Chondrocyte (in vitro differentiated cells): ENCODE measurements at places on chromosomes 12 and 14. TPM values are rescaled to one million over a fixed set of nuclear protein-coding genes. Genes with fewer than 3 reads are reported as not detected.

DNA sequence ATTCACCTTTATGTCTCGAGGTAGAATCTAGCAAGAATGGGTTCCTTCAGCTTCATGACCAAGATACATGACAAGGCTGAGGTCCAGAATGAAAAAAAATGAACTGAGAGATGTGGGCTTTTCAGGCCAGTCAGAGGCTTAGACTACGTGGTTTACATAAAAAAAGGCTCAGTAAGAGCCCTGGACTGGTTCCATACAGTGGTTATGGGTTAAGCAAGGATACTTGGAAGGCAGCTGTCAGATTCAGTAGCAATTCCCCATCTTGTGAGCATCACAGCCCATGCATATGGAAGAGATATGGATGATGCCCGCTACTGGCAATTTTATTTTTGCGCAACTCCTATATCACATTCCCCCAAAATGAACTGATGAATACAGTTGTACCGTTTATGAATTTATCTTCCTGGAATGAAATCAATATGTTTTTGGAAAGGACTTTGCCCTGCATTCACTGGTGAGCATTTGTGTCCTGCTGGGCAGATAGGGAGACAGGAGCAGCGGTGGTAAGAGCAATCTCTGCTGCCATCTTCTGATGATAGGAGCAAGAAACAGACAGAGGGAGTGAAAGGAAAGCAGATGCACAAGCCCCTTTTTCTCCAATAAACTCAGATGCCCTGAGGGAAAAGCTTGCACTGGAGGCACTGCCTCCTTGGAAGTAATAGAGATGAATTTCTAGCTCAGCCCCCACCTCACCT, 280.4 kb downstream of the GALC start:
- no peaks in the 10 kb centered on the region for H3K27me3 ChIP-seq
- no peaks in the 10 kb centered on the region for H3K4me1 ChIP-seq
- no peak overlapping the region for H3K4me3 ChIP-seq

DNA sequence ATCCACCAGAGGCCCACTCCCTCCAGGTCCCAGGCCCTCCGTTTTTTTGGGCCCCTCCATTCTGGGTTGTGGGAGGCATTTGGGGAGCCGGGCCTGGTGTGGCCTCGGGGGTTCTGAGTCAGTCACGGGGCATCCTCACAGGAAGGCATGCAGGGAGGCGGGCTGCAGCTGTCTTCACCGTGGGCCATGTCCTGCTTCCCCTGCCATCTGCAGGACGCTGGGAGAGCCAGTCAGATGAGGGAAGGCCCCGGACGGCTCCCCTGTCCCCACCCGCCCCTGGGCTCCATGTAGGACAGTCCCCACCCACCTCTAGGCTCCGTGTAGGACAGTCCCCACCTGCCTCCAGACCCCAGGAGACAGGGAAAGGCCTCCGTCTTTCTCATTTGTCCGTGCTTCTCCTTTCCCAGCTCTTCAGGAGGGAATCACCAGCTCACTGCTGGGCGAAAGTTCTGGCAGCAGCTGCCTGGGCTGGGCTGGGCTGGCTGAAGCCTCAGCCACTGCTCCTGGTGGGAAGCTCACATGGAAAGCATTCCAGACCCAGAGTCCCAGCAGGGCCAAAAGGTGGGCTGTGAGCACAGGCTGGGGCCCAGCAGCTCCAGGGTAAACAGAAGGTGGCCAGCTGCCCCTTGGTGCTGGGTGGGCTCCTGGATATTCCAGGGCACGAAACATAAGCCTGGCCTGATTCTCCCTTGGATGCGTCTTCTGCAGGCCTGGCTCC, 217.8 kb downstream of the KIF26A start:
- no peaks in the 10 kb centered on the region for H3K36me3 ChIP-seq
- H3K4me3 ChIP-seq, result no peak overlapping the region
- DNase-seq, result peak; percentile 75
- H3K27me3 ChIP-seq, result peaks cover 8% of the 10 kb centered on the region

DNA sequence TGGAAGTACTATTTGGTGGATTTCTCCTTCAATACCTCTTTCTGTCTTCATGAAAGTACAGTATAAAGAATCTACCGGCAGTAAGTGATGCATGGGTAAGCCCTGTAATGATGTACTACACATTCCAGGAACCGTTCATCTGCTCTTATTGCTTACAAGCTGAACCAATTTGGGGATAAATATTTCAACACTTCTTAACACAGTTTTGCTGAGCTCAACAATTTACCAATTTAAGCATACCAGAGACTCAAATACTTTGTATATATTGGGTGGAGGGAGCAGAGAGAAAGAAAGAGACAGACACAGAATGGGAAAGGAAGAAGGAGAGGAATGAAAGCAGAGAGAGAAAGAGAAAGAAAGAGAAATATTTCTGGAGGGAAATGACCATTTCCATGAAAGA, 821.1 kb upstream of the FLRT2 start:
- no peak overlapping the region for H3K27ac ChIP-seq
- H3K27me3 ChIP-seq, result no peaks in the 10 kb centered on the region
- H3K4me1 ChIP-seq, result peaks cover 19% of the 10 kb centered on the region
- no peaks in the 10 kb centered on the region for H3K36me3 ChIP-seq
- no peak overlapping the region for H3K4me3 ChIP-seq
- DNase-seq, result no peak

- H3K4me1 ChIP-seq, result peaks cover 3% of the 10 kb centered on the region
- no peak for DNase-seq
- H3K4me3 ChIP-seq, result no peak overlapping the region
- peaks cover 5% of the 10 kb centered on the region for H3K36me3 ChIP-seq
- H3K27me3 ChIP-seq, result no peaks in the 10 kb centered on the region
Observed at GRCh38 chr12:442235-442884, 17.4 kb upstream of the B4GALNT3 start.

GRCh38 chr14:66635435-66635834, 127.5 kb downstream of the GPHN start:
- no peaks in the 10 kb centered on the region for H3K4me1 ChIP-seq
- no peak overlapping the region for H3K4me3 ChIP-seq
- DNase-seq, result no peak
- no peaks in the 10 kb centered on the region for H3K27me3 ChIP-seq
- H3K27ac ChIP-seq, result no peak overlapping the region

- DNase-seq, result no peak
- no peaks in the 10 kb centered on the region for H3K27me3 ChIP-seq
- no peak overlapping the region for H3K4me3 ChIP-seq
- no peaks in the 10 kb centered on the region for H3K4me1 ChIP-seq
- H3K27ac ChIP-seq, result no peak overlapping the region
Observed at GRCh38 chr12:56208006-56208405, 13.7 kb downstream of the RNF41 start.

DNA sequence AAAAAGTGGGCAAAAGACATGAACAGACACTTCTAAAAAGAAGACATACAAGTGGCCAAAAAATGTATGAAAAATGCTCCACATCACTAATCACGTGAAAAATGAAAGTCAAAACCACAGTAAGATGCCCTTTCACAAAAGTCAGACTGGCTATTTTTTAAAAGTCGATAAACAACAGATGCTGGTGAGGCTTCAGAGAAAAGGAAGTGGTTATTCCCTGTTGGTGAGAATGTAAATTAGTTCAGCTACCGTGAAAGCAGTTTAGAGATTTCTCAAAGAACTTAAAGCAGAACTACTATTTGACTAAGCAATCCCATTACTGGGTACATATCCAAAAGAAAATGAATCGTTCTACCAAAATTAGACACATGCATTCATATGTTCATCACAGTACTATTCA, 237.0 kb downstream of the KIF21A start:
- no peak overlapping the region for H3K27ac ChIP-seq
- H3K36me3 ChIP-seq, result no peaks in the 10 kb centered on the region
- no peaks in the 10 kb centered on the region for H3K4me1 ChIP-seq

- no peak for DNase-seq
- no peaks in the 10 kb centered on the region for H3K36me3 ChIP-seq
- H3K4me1 ChIP-seq, result no peaks in the 10 kb centered on the region
- H3K4me3 ChIP-seq, result no peak overlapping the region
Observed at GRCh38 chr12:16282081-16282480, 4.6 kb upstream of the SLC15A5 start.

ABCC9 gene
- 0.15 to 2.7 TPM (median 1.8 TPM) in 3 replicates for total RNA-seq

TEX52 gene
- total RNA-seq, result not detected in 3 replicates

SLC5A8 gene
- not detected in 3 replicates for total RNA-seq

FAM181A gene
- not detected in 3 replicates for total RNA-seq
